ENCODE measurements at places on chromosomes 2 and 18.
A peak's percentile ranks its signal among the peaks of the same experiment; 100 is the strongest.

DNA sequence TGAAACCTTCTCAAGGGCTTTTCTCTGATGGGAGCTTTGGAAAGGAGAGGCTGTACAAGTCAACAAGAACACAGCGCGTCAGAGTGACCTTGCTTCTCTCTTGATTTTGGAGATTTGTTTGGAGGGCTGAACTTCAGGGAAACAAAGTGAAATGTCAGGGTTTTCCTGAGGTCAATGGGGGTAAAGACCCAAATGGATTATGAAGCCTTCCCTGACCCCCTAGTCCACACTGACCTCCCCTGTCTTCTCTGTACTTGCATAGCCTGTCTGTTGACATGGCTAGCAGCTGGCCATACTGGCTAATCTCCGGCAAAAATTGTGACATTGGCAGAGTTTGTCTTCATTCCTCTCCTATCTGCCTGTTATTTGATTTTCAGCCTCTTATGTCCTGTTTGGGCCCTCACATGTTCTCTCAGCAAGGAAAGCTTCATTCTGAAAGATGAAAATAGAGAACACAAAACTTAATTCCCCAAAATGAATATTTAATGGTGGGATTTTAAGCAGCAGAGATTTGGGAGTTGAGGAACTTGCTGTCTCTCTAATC, 149.3 kb upstream of the HAAO start:
- DNase-seq: no peak

DNA sequence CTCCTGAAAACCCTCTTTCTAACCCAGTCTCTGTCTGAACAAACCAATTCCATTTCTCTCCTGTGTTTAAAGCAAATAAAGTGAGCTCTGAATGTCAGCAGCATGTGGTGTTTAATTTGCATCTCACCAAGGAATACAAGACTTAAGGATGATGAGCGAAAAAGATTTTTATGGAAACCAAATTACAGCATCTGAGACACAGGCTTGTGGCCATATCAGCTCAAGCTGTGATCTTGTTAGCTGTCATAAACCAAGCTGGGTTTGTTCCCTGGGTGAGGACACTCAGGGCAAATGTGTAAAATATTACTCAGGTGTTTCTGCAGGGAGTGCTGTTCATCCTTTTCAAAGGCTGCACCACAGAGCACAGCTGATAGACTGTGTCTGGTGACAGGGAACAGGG, 129.3 kb upstream of the REV1 start:
- DNase-seq: no peak

DNA sequence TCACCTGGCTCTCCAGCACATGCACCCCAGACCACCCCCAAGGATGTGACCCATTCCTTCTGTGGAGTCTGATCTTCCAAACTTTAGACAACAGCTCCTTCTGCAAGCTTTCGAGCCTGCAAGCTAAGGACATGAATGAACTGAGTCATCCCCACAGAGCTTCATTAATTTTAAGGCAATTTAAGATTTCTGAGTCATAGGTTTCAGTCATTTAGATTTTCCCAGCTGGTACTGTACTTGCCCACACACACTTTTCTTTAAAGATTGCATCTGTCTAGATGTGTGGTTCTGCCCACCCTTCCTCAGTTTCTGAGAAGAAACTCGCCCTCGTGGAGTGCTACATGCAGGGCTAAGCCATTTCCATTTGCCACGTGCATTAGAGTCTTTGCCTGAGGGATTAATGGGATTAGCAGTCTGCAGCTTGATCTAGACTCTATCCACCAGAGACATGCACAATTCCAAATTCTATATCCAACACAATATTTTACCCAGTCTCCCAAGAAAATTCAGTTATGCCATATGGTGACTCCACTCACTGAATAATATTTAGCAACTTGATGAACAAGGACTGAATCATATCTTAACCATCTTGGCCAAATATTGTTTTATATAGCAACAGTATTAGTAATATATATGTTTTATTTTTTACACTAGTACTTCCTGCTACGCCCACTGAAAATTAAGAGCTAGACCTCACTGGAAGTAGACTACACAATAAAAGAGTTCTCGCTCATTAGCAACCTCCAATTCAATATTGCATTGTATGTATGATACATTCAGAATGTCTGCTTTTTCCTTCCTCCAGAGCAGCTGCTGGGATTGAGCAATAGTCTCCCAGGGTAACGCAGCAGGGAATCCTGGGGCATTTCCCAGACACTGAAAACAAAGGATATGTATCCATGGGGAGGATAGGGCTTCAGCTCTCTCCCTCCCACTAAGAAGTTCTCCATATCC, 14.3 kb upstream of the TRIB2 start:
- no peak for DNase-seq

GRCh38 chr2:70124983-70125480, 37.8 kb downstream of the PCBP1 start:
- DNase-seq: peak; percentile 85

- DNase-seq: no peak
Observed at GRCh38 chr18:3541549-3542386, 91.8 kb downstream of the TGIF1 start.

DNA sequence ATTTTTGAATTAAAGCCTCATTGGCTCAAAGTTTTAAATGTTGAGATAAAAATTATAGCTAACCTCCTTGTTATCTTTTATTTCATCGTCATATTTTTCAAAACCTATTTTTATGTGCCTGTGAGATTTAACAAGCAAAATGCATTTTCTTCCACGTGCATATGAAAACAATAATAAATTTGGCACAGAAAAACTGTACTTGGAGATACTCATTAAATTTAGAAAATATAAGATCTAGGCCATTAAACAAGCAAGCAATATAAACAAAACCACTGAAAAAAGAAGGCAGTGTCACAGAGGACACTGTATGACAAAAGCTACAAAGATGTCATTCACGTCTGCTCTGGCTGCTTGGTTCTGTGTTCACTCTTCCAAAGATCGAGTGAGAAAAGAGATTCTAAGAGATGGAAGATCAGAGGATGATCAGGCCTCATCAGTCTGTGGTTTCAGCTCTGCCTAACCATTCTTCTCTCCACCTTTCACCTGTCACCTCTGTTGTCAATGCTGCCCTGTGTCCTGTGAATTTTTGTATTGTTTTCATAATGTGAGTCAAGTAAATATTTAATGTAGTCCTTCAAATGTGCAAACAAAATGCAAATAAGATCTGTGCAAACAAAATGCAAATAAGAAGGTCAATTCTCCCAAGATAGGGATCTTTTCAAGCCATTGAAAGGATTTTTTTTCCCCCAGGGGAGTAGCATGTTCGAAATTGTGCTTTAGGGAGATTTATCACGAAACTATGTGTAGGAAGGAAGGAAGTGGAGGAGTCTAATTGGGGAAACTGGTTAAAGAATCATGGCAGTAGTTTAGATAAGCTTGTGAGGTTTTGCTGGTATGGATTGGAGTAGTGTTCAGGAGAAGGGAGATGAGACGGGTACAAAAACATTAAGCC, 138.7 kb upstream of the RBMS1 start:
- no peak for DNase-seq

DNA sequence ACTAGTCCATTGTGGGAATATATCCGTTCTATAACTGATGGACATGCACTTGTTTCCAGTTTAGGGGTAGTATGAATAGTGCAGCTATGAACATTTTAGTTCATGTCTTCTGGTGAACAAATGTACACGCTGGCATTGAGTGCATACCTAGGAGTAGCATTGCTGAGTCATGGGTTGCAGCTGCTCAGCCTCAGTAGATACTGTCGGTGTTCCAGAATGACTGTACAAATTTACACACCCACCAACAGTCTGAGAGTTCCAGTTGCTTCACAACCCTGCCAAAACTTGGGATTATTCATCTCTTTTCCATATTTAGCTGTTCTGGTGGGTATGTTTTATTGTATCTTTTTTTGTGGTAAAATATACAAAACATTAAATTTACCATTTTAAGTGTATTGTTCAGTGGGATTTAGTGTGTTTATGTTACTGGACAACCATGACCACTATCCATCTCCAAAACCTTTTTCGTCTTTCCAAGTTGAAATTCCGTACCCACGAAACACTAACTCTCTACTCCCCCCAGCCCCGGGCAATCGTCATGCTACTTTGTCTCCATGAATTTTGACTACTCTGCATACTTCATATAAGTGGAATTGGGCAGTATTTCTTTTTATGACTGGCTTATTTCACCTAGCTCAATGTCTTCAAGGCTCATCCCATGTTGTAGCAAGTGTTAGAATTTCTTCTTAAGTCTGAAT, 281.0 kb downstream of the PRKCE start:
- no peak for DNase-seq

- DNase-seq: no peak
Observed at GRCh38 chr18:1003499-1003898, 98.8 kb downstream of the ADCYAP1 start.

- no peak for DNase-seq
Observed at GRCh38 chr2:98849113-98849512, 86.9 kb downstream of the CRACDL start.

DNA sequence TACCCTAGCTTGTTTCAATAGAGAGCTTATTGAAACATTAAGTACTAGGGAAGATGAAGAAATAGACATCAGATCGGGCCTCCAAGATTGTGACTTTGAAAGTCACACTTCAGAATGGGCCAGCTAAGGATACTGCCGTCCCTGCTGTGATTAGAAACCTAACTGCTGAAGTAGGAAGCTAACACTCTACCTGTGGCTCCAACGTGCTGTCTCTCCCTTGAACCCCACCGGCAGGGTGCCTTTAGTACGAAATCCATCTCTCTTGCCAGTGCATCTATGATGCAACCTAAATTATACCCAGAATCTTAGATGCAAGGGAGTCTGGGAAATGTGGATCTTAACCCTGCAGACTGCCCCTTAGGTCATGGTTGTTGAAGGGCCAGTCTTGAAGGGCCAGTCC, 78.6 kb downstream of the OXER1 start:
- no peak for DNase-seq

GRCh38 chr2:227097495-227098161, 66.4 kb downstream of the COL4A4 start:
- peak; percentile 16 for DNase-seq

DNA sequence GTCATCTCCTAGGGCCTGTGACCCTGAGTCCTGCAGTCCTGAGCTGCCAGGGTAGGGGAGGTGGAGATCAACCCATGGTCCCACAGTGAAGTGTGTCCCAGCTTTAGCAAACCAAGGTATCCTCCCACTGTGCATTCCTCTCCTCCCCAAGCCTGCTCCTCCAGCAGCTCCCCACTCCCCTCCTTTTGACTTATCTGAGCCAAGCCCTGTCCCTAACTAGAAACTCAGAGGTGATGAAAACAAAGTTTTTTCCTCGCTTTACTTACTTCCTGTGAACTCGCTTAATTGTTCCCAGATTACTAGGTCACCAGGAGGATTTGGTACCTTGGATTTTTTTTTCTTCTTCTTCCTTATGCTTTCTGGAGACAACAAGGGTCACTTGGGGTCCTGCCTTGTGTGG, 80.8 kb downstream of the EHD3 start:
- DNase-seq: no peak

GRCh38 chr2:237437566-237437965, 23.6 kb upstream of the COL6A3 start:
- no peak for DNase-seq

DNA sequence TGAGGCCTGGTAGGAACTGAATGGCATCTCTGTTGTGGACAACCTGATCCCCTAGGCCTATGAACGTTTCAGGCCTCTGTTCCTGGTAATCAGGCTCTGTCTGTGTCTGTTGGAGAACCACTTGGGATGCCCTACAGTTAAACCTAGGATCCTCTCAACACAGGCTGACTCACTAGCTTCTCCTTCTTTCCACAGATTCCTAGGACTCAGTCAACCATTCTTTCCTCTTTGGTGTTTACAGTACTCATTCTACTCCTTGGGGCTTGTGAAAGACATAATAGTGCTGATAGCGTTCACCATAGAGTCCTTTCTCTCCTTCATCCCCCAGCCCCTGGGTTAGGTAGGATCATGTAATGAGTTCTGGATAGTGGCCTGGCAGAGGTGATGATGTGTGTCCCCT, 544.3 kb downstream of the METTL4 start:
- DNase-seq: no peak

All from large intestine (tissue), 12 donors.